Breast epithelium (tissue), 4 donors: ENCODE measurements at places on chromosomes 7 and 10.

DNA sequence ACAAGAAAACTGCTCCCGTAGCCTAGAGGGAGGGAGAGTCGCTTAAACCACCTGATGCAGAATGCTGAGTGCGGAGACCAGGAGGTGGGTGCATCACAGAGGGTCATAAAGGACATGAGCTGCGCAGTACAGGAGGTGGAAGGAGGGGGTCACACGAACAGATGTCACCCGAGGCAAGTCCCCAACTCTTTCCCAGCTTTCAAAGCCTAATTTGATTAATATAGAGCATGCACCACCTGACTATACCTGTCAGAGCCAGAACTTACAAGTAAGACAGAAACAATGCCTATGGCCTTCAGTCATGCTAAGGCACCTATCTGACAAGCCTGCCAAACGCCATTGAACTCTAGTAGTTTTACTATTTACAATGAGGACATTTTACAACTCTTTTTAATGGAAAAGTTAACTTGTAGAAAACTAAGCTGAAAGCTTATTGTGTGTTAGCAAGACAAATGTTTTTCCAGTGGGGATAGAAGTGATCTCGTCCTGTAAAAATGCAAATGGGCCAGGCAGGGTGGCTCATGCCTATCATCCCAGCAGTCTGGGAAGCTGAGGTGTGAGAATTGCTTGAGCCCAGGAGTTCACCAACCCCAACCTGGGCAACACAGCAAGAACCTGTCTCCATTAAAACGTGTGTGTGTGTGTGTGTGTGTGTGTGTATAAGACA, 1.1 kb upstream of the VOPP1 start:
- H3K36me3 ChIP-seq = no peaks in the 10 kb centered on the region
- no peaks in the 10 kb centered on the region for H3K27me3 ChIP-seq
- H3K4me3 ChIP-seq = no peak overlapping the region
- peak overlapping the region; percentile 93 for H3K27ac ChIP-seq
- peaks cover 4% of the 10 kb centered on the region for H3K4me1 ChIP-seq

GRCh38 chr7:7109934-7110333, 72.4 kb upstream of the C1GALT1 start:
- no peak overlapping the region for H3K27ac ChIP-seq
- H3K4me3 ChIP-seq = no peak overlapping the region
- H3K4me1 ChIP-seq = no peaks in the 10 kb centered on the region
- DNase-seq = no peak

DNA sequence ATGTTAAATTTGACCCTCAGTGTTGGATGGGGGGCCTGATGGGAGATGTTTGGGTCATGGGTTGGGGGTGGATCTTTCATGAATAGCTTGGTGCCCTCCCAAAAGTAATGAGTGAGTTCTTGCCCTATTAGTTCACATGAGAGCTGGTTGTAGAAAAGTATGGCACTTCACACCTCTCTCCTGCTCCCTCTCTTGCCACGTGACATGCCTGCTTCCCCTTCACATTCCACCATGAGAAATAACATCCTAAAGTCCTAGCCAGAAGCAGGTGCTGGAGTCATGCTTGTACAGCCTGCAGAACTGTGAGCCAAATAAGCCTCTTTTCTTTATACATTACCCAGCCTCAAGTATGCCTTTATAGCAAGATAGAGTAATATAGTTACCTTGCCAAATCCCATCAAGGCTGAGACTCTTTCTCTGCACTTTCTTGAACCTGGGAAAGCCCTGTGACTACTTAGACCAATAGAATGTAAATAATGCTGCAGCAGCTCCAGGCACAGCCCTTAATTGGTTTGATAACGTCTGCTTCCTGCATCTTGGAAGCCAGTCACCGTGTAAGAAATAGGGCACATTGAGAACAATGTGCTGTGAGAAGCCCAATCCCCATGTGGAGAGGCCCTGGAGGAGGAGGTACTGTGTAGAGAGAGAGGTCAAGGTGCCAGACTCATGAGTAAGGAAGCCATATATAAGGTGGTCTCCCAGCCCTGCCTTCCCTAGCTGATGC, 88.0 kb upstream of the NAMPT start:
- no peaks in the 10 kb centered on the region for H3K4me1 ChIP-seq
- H3K27me3 ChIP-seq = no peaks in the 10 kb centered on the region
- no peaks in the 10 kb centered on the region for H3K36me3 ChIP-seq
- H3K4me3 ChIP-seq = no peak overlapping the region

- H3K27ac ChIP-seq = no peak within 1 kb of the TSS
- H3K4me1 ChIP-seq = no peaks in the 10 kb centered on the region
- no peaks in the 10 kb centered on the region for H3K36me3 ChIP-seq
- no peak within 1 kb of the TSS for H3K4me3 ChIP-seq
These were observed at the start of gene NEUROG3 for GRCh38 chr10:69573056-69573806. Gene NEUROG3 (minus strand): TSS chr10:69573422. CDS start chr10:69573043, 379 bp downstream.

GRCh38 chr7:30598121-30598876, 3.6 kb downstream of the GARS1 start:
- H3K4me1 ChIP-seq = no peaks in the 10 kb centered on the region
- H3K4me3 ChIP-seq = no peak overlapping the region
- no peaks in the 10 kb centered on the region for H3K27me3 ChIP-seq
- no peaks in the 10 kb centered on the region for H3K36me3 ChIP-seq
- no peak for DNase-seq

GRCh38 chr7:92527300-92528187, 776 bp downstream of the PEX1 start:
- H3K36me3 ChIP-seq = no peaks in the 10 kb centered on the region
- H3K27me3 ChIP-seq = no peaks in the 10 kb centered on the region
- no peak for DNase-seq
- peaks cover 10% of the 10 kb centered on the region for H3K4me1 ChIP-seq
- peak overlapping the region; percentile 67 for H3K4me3 ChIP-seq

DNA sequence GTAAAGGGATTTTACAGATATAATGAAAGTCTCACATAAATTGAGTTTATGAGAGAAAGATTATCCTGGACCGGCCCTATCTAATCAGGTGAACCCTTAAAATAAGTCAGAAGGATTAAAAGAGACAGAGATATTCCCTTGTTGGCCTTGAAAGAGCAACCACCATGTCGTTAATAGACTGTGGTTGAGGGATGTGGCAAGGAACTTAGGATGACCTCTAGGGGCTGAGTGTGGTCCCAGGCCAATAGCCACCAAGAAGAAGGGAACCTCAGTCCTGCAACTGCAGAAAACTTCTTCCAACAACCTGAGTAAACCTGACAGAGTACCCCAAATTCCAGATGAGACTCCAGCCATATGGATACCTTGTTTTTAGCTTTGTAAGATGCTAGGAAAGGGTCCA, 121.5 kb downstream of the POLR1F start:
- H3K27ac ChIP-seq = no peak overlapping the region
- no peaks in the 10 kb centered on the region for H3K4me1 ChIP-seq
- H3K4me3 ChIP-seq = no peak overlapping the region

- no peak for DNase-seq
- no peaks in the 10 kb centered on the region for H3K27me3 ChIP-seq
- no peak overlapping the region for H3K27ac ChIP-seq
- no peaks in the 10 kb centered on the region for H3K36me3 ChIP-seq
- no peak overlapping the region for H3K4me3 ChIP-seq
These were observed 86.1 kb upstream of the MTPN start for GRCh38 chr7:136063326-136063666.

DNA sequence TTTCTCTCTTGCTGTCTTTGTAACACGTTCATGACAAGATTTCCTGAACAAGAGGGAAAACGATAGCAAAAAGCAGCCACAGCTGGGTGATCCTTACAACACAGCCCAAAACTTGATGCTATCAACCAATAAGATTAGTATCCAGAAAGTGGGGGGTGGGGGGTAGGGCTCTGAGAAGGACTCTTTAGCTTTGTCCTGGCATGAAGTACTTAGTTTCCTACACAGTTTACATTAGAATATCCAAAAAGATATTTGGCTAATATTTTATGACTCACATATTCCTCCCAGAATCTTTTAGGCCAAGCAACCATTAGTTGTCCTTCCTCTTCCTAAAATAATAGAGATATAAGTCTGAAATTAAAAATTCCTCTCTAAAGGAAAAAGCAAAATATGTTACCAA, 22.9 kb upstream of the LRRC17 start:
- H3K27me3 ChIP-seq = no peaks in the 10 kb centered on the region
- no peak overlapping the region for H3K4me3 ChIP-seq
- H3K36me3 ChIP-seq = no peaks in the 10 kb centered on the region
- H3K27ac ChIP-seq = no peak overlapping the region
- DNase-seq = no peak
- no peaks in the 10 kb centered on the region for H3K4me1 ChIP-seq

DNA sequence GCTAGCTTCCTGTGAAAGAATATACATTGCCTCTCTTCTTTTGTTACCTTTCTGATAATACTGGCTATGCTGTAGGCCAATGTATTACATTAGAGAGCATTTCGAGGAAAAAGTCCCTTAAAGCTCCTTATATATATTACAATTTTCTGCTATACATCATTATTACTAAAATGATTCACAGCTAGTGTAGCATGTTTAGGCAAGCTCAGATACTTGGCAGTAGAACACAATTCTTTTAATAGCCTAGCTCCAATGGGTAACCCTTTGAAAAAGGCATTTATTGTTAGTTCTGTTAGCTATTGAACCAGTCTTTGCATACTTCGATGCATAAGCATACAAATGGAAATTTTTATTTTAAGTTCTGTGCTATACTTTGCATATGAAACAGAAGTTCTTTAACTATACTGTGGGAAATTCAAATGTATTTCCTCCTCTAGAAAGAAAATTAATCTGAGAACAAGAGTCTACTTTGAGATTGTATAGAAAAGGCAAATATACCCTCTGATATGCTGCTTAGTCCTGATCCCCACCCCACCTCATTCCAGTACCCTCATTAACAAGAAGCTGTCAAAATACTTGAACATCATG, 55.6 kb upstream of the SKAP2 start:
- no peaks in the 10 kb centered on the region for H3K36me3 ChIP-seq
- H3K4me1 ChIP-seq = no peaks in the 10 kb centered on the region
- no peak overlapping the region for H3K27ac ChIP-seq
- H3K27me3 ChIP-seq = no peaks in the 10 kb centered on the region

- peaks cover 7% of the 10 kb centered on the region for H3K4me1 ChIP-seq
- DNase-seq = no peak
- H3K27ac ChIP-seq = no peak overlapping the region
- H3K4me3 ChIP-seq = no peak overlapping the region
- no peaks in the 10 kb centered on the region for H3K27me3 ChIP-seq
These were observed 41.2 kb downstream of the TNS3 start for GRCh38 chr7:47540387-47541350.

DNA sequence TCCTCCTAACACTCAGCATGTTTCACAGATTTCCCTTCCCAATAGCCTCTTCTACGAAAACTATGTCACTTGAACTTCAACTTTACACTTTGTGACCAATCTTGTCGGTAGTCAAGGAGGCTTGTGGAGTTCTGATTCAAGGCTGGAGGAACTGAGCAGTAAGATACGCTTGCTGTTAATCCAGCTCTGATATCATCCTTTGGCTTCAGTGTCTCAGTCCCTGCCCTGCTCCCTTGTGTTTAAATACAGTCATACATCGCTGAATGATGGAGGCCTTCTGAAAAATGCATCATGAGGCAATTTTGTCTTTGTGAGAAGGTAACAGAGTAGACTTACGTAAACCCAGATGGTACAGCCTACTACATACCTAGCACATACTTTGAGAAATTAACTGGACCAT, 173.6 kb downstream of the RNF133 start:
- H3K4me3 ChIP-seq = no peak overlapping the region
- H3K36me3 ChIP-seq = no peaks in the 10 kb centered on the region
- no peak overlapping the region for H3K27ac ChIP-seq
- no peak for DNase-seq
- H3K27me3 ChIP-seq = no peaks in the 10 kb centered on the region
- H3K4me1 ChIP-seq = no peaks in the 10 kb centered on the region

DNA sequence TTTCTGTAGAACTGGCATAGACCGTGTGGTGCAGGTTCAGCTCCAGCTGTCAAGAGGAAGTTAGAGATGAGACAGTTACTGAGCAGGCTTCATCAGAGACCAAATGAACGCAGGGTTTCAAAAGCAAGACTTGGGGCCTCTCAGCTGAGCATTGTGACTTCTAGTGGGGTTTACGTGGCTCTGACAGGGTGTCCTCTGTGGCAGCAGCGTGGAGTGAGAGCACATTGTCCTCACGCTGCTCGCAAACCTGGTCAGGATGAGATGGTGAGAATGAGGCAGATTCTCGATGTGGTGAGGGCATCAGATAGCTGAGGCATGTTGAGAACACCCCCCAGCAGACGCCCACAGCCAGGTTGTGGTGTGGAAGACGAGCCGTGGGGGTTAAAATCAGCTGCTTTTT, 126.0 kb downstream of the DNAJB6 start:
- H3K36me3 ChIP-seq = no peaks in the 10 kb centered on the region
- no peaks in the 10 kb centered on the region for H3K4me1 ChIP-seq
- no peak for DNase-seq
- H3K4me3 ChIP-seq = no peak overlapping the region
- H3K27me3 ChIP-seq = peaks cover 23% of the 10 kb centered on the region
- no peak overlapping the region for H3K27ac ChIP-seq

DNA sequence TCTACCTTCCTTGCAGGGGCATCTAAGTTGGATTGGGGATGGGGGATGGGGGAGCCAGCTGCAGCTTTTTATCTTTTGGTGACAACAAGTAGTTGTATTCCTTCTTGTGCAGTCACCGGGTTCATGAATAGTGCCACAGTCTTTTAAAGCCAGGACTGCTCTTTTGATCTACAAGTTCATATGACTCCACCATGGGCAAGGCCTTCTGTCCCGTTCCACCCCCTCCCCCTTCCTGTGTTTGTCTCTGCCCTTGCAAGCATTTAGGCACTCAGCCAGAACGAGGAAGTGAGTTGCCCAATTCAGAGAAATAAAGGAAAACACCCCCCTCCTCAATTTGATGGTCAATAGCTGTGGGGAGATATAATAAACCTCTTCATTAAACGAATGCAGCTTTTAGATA, 44.8 kb upstream of the EGR2 start:
- no peaks in the 10 kb centered on the region for H3K27me3 ChIP-seq
- DNase-seq = no peak
- H3K27ac ChIP-seq = no peak overlapping the region
- no peaks in the 10 kb centered on the region for H3K4me1 ChIP-seq

- DNase-seq = no peak
- H3K4me3 ChIP-seq = no peak overlapping the region
- H3K27me3 ChIP-seq = no peaks in the 10 kb centered on the region
- H3K36me3 ChIP-seq = no peaks in the 10 kb centered on the region
These were observed 30.3 kb upstream of the CREB3L2 start for GRCh38 chr7:138032186-138032585.
